Vagina (tissue), 2 donors: ENCODE measurements at places on chromosomes 3 and 15. TPM values are rescaled to one million over a fixed set of nuclear protein-coding genes. Genes with fewer than 3 reads are reported as not detected.

DNA sequence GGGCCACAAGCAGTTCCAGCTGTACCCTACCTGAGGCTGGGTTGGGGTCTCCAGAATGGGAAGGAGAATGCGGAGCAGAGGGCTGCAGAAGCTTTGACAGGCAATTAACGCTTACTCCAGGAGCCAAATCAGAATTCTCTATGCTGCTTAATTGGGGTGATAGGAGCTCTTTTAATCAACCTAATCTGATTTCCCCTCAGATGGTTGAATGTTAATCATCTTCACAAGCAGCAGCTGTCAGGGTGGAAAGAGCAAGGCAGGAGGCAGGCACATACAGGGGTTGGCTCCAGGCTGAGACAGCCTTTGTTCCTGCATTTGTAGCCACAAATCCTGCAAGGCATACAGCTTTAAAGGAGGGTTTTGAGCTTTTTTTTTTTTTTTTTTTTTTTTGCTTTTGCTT is 2.6 kb downstream of the CILP start:
- DNase-seq, result no peak
- H3K27me3 ChIP-seq, result no peaks in the 10 kb centered on the region
- no peaks in the 10 kb centered on the region for H3K36me3 ChIP-seq
- H3K4me3 ChIP-seq, result no peak overlapping the region

DNA sequence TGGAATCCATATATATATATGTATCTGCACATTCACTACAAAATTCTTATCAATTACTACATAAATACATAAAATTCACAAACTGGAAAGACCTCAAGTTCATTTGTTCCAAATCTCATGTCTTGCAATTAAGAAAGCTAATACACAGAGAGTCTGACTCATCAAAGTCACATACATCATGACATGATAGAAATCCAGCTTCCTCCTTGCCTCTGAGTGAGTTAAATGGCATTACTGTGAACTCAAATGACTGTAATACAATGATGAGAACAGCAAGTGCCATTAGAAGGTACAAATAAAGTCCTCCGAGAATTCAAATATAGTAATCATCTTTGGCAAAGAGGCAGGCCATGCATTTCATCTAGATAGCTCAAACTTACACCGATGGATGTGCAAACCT is 55.1 kb upstream of the AGTR1 start:
- H3K4me3 ChIP-seq, result no peak overlapping the region
- no peaks in the 10 kb centered on the region for H3K27me3 ChIP-seq
- H3K4me1 ChIP-seq, result peaks cover 7% of the 10 kb centered on the region
- DNase-seq, result no peak

XIRP1 gene
- total RNA-seq, result not detected

- no peaks in the 10 kb centered on the region for H3K36me3 ChIP-seq
- H3K27me3 ChIP-seq, result no peaks in the 10 kb centered on the region
- H3K27ac ChIP-seq, result no peak overlapping the region
- no peaks in the 10 kb centered on the region for H3K4me1 ChIP-seq
Measured at GRCh38 chr3:43638594-43639447, 17.0 kb upstream of the ANO10 start.

DNA sequence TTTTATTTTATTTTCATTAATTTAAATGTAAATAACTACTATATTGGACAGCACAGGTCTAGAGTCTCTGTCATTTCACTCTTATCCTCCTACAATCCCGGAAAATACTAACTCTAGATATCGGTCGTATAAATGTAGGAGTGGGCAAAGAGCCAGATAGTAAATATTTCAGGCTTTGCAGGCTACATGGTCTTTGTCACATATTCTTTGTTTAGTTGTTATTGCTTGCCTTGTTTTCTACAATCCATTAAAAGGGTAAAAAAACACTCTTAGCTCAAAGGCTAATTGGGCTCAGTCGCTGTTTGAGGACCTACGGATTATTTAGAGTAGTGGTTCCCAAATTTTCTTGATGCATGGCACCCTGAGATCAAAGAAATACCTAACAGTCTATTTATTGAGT is 1.7 kb downstream of the KNL1 start:
- peaks cover 5% of the 10 kb centered on the region for H3K4me1 ChIP-seq
- H3K4me3 ChIP-seq, result no peak overlapping the region
- H3K36me3 ChIP-seq, result no peaks in the 10 kb centered on the region
- no peaks in the 10 kb centered on the region for H3K27me3 ChIP-seq
- H3K27ac ChIP-seq, result no peak overlapping the region
- DNase-seq, result no peak

DNA sequence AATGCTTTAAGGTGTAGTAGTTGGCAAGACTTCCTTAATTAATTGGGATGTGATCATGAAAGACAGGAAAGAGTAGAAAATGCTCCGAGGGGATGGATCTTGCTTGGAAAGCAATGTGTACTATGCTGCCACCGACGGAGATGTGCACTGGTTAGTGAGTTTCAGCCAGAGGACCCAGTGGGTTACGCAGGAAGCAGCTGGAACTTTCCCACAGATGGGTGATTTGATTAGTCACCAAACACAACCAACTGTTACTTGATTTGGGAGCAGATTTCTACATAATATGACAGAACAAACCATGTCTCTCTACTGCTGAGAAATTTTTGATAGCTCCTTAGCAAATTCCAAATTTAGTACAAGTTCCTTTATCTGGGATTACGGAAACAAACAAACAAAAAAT is 245.4 kb upstream of the MCTP2 start:
- H3K4me3 ChIP-seq, result no peak overlapping the region
- DNase-seq, result no peak
- H3K27ac ChIP-seq, result no peak overlapping the region
